SJCRH30 (cell line): ENCODE measurements at places on chromosomes 5 and 9.

GRCh38 chr5:139690064-139690802 lies 42.1 kb downstream of the CXXC5 start:
- H3K4me3 ChIP-seq: no peak overlapping the region
- peak; percentile 67 for DNase-seq
- no peaks in the 10 kb centered on the region for H3K27me3 ChIP-seq
- H3K27ac ChIP-seq: no peak overlapping the region
- peaks cover 3% of the 10 kb centered on the region; the same call in 1 of the 2 replicates for H3K36me3 ChIP-seq

DNA sequence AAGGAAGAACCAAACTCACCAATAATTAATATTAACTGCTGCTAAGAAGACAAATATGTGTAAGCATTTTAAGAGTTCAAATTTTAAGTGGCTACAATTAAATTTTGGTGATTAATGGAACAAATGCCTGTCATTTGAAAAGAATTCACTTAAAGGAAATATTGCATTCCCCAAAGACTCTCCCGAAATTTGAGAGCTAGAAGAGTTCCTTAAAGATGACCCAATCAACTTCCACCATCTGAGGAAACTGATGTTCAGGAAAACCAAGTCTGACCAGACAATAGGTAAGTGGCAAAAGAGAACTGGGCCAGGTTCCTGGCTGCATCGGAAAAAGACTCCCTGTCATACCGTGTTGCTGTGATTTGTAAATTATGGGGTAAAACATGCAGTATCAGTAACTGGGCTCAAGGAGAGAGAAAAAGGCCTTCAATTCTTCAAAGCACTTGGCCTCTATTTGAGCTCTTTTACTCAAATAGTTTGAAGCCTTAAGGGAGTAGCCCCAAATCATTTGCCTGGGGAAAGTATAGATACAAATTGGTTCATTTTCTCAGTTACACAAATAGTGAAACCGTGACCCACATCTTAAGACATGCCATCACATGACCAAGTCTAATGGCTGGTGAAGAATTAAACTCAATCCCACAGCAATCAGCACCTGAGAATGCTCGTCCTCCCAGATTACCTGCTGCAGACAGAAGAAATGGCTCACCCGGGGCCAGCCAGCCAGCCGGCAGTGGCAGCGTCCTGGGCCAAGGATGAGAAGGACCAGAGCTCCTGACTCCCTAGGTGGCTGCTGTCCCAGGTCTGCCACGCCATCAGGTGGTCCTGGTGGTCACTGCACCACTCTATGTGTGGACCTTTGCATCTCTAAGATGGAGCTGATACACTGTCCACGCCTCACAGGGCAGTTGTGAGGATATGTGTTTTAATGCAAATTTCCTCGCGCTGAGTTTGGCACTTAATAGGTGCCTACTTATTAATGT lies 162.9 kb downstream of the TTLL11 start:
- H3K27ac ChIP-seq: no peak overlapping the region
- H3K4me3 ChIP-seq: no peak overlapping the region
- H3K27me3 ChIP-seq: no peaks in the 10 kb centered on the region

DNA sequence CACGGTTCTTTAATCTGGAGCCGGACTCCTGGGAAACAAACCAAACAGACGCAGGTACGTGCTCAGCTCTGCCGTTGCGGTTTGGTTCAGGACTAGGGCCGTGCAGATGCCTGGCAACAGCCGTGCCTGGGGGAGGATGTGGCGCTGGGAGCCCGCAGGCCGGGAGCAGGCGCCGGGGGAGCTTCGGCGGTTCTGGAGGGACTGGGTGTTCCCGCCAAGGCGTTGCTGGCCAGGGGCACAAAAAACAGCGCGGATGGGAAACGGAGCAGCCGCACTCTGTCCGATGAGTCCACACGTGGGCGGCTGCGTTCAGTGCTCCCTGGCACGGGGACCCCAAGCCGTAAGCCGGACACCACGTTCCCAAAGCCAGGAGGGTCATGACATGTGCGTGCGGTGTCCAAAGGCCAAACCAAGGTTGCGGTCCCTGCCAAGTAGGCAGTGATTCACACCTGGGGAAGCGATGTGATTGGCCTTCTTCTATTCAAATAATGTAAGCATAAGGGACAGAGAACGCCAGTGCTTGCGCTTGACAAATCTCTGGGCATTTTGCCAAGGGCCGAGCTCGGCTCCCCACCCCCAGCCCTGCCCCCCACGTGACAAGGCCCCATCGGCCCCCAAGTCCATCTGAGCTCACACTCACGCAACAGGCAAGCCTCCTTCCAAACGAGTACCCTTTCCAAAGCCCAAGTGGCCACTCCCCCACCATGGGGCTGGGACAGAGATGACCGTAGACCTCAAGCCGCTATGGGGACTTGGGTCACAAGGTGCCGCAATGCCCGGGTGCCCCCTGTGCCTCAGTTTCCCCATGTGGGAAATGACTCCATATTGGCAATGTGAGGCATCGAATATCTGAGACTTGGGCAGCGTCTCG lies 49.7 kb upstream of the NKD2 start:
- peak; percentile 27 for DNase-seq
- H3K36me3 ChIP-seq: no peaks in the 10 kb centered on the region
- no peak overlapping the region for H3K4me3 ChIP-seq
- peaks cover 12% of the 10 kb centered on the region; the same call in 1 of the 2 replicates for H3K27me3 ChIP-seq

GRCh38 chr9:89097219-89097618 lies 81.4 kb downstream of the SHC3 start:
- DNase-seq: no peak
- no peaks in the 10 kb centered on the region for H3K4me1 ChIP-seq

DNA sequence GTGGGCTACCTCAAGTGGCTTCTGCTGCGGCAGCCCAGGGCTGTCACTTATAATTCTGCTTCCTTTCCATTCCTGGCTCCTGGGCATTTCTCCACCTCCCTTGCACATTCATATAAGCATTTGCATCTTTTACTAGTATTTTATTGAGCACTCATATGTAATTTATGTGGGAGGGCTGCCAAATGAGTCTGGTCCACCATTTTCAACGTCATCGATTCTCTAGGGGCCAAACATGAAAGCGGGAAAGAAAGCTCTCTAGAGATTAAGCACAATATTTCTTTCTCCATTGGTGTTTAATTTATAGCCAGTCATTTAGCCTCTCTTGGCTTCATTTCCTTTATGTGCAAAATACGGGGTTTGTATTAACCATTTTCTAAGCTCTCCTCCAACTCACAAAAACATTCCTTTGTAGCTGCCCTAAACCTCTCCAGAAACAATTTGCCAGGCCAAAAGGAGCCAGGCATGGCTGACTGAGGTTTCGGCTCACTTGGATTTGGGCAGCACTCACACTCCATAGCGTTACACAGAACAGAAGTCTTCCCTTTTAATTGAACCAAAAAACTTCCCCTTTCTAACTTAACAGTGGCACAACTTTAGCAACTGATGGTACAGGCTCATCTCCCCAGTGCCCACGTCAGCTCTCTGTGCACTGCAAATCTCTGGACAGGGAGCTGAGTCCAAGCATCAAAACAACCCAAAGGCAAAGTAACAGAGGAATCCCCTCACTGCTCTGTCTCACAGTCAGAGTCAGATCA lies 183.5 kb downstream of the ROR2 start:
- no peak for DNase-seq
- no peak overlapping the region for H3K4me3 ChIP-seq
- H3K27ac ChIP-seq: no peak overlapping the region
- H3K36me3 ChIP-seq: no peaks in the 10 kb centered on the region
- H3K4me1 ChIP-seq: no peaks in the 10 kb centered on the region
- peaks cover 49% of the 10 kb centered on the region for H3K27me3 ChIP-seq

- no peaks in the 10 kb centered on the region for H3K36me3 ChIP-seq
- no peak for DNase-seq
- no peak overlapping the region for H3K27ac ChIP-seq
- H3K4me3 ChIP-seq: no peak overlapping the region
- H3K4me1 ChIP-seq: no peaks in the 10 kb centered on the region
Measured at GRCh38 chr5:132049559-132049958, 10.9 kb upstream of the IL3 start.

DNA sequence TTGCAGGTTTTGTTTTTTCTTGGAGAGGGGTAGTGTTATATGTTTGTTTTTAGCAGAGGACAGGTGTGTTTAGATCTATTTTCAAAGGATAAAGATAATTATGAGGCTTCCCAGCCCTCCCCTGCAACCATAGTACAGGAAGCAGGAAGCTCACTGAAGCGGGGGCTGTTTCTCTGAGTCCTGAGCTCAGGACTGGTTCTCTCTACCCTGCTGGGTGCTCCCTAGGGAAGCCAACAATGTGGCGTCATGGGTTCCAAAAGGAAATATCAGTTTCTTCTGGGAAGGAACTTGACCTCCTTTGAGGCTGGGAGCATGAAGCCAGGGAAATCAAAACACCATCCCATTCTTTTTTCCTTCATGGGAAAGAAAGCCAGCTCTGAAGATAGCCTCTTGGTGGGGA lies 62.2 kb downstream of the RAD23B start:
- no peak overlapping the region for H3K4me3 ChIP-seq
- DNase-seq: no peak
- no peaks in the 10 kb centered on the region for H3K4me1 ChIP-seq

GRCh38 chr9:127652733-127653132 lies 40.7 kb downstream of the STXBP1 start:
- H3K36me3 ChIP-seq: no peaks in the 10 kb centered on the region
- no peak overlapping the region for H3K27ac ChIP-seq
- no peaks in the 10 kb centered on the region for H3K27me3 ChIP-seq
- no peak for DNase-seq
- H3K4me3 ChIP-seq: no peak overlapping the region
- H3K4me1 ChIP-seq: no peaks in the 10 kb centered on the region

- DNase-seq: no peak
- H3K36me3 ChIP-seq: no peaks in the 10 kb centered on the region; the same call in 1 of the 2 replicates
- H3K27me3 ChIP-seq: no peaks in the 10 kb centered on the region
- H3K4me1 ChIP-seq: peaks cover 14% of the 10 kb centered on the region
- no peak overlapping the region for H3K4me3 ChIP-seq
Measured at GRCh38 chr5:113177225-113177624, 200.6 kb downstream of the DCP2 start.
